ENCODE measurements at places on chromosomes 13 and 19. TPM values are rescaled to one million over a fixed set of nuclear protein-coding genes. Genes with fewer than 3 reads are reported as not detected.
A peak's percentile ranks its signal among the peaks of the same experiment; 100 is the strongest.

KLF1 gene
- not detected for total RNA-seq

SLC1A6 gene
- total RNA-seq = 1.4 TPM

C3 gene
- total RNA-seq = 10.2 TPM

ZNF420 gene
- 9.7 TPM for total RNA-seq

TEX29 gene
- not detected for total RNA-seq

TMEM221 gene
- total RNA-seq = not detected

PROSER3 gene
- 3.2 TPM for total RNA-seq

DNAAF3 gene
- total RNA-seq = 3.1 TPM

MIA gene
- not detected for total RNA-seq

MISP gene
- total RNA-seq = 2.0 TPM

SGCG gene
- total RNA-seq = 0.09 TPM

LRRC8E gene
- total RNA-seq = 8.5 TPM

ITGBL1 gene
- 0.65 TPM for total RNA-seq

DNA sequence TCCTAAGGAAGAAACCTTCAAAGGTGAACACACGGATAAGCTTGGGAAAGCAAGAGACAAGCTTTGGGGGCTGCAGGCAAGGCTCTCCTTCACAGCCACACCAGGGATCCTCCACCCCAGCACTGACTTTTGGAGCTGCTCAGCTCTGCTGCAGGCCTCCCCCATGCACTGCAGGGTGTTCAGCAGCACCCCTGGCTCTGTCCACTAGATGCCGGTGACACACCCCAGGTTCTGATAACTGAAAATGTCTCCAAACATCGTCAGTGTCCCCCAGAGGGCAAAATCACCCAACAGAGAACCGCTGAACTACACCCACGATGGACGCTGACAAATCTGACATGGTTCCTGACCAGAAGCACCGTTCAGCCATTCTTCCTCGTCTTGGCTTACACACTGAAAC is 90.5 kb downstream of the STK24 start:
- no peak for DNase-seq

GRCh38 chr19:52692431-52693008 is 42.3 kb downstream of the ZNF611 start:
- DNase-seq = no peak

- DNase-seq = no peak
These were observed 369.4 kb downstream of the LIG4 start for GRCh38 chr13:107845911-107846310.

- DNase-seq = peak; percentile 84
These were observed 4.9 kb downstream of the FXYD3 start for GRCh38 chr19:35120492-35120891.

DNA sequence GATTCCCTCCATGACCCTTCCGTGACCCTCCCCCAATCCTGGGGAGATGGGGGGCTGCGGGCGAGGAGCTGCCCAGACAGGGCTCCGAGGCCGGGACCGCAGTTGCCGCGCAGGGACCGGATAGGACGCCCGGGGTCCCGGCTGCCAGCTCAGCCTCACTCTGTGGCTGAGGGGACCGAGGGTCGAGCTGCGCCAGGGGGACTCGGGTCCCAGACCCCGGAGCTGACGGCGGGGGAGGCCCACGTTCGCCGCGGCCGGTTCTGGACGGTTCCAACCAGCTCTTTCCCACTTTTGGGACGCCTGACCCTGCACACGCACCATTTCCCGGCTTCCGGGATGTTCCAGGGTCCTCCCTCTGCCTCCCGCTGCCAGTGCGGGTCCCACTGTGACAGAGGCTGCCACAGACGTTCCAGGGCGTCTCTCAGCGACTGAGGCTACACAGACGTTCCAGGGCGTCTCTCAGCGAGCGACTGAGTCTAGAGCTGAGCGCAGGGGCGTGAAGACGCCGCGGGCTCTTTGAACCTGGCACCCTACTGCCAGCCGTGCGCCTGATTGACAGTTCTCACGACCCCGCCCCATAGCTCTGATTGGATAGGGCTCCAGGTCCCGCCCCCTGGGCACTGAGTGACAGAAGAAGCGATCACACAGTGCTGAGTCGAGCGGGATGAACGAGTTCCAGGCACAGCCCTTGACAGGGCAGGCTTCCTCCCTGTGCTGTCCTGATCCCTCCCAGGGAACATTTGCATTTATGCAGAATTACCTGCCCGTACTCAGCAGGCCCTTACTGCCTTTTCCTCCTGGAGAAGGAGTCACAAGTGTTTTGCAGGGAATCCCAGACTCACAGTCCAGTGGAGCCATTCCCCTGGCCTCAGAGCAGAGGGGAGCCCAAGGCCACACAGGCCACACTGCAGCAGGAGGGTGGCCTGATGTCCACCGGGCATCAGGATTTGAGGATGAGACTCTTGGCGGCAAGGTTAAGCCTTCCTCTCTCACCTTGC is at the start of gene ZNF563:
Gene ZNF563, minus strand, starts transcription at position 472 of the 998 bp plus-strand sequence. Its CDS starts 151 bp downstream, at position 321.
- peak; percentile 91 for DNase-seq

GRCh38 chr13:33355201-33355895 is 69.8 kb upstream of the STARD13 start:
- no peak for DNase-seq

- no peak for DNase-seq
These were observed 37.3 kb downstream of the KLF2 start for GRCh38 chr19:16361926-16362325.

DNA sequence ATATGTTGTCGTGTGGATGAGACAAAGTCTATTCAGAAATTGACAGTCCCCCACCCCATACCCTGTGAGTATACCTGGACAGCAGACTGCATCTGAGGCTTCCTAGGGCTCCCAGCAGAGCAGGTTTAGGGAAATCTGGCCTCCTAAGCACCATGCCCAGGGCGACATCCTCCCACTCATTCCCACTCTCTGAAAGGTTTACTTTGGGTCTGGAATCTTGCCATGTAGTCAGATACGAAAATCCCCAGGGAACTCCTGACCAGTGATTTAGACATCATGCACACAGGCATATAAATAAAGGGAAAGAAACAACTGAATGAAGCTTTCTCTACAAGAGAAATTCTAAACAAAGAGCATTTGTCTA is 717 bp upstream of the NALCN start:
- DNase-seq = peak; percentile 68

DNA sequence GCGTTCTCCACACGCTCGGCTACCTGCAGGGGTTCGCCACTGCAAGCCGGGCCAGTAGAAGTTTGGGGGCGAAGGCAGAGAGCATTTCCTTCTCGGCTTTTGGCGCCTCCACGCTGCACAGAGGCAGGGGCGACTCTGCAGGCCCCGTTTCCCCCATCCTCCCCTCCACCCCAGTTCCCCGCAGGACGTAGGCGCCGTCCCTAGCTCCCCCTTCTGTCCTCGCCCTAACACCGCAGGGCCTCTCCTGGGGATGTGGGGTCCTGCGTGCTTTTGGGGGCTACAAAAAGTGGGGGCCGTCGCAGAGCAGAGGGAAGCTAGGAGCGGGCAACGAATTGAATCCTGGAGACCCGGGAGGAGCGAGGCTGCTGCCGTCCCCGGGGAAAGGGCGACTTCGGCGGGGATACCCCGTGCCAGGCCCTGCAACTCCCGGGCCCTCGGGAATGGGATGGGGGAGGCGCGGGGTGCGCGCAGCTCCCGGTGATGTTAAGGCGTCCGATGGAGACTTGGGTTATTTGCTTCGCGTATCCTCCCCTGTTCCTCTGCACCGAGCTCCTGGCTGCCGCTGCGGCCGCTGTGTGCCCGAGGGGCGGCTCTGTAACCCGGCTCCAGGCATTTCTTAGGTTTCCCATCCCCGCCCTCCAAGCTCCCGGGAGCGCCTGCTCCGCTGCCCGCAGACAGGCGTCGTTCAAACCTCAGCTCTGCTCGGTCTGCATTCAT is 255.9 kb upstream of the SOX21 start:
- peak; percentile 37 for DNase-seq

DNA sequence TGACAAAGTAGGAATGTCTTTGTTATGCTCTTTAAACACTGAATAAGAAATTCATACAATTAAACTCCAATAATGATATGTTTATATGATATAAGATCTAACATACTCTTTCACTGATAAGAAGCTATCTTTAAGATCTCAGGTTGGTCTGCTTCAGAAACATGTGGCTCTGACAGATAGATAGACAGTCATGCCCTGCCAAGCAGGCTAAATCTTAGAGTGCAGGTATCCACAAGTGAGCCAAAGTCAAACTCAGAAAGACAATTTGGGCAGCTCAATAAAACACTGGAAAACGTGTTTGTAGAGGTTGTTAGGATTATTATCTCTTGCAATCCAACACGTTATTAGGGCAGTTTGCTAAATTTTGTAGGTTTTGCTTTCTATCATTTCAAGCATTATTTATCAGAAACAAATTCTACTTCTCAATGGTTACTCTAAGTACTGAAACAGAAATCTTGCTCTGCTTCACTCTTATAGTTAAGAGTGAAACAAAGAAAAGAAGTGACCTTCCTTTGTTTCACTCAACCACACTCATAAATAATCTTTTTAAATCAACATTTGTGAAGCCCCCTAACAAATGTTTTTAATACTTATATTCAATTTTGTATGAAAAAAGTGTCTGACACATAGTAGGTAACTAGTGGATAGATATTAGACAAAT is 1255.6 kb downstream of the DIAPH3 start:
- DNase-seq = no peak

- no peak for DNase-seq
These were observed 15.4 kb downstream of the ZNF570 start for GRCh38 chr19:37484406-37485168.

DNA sequence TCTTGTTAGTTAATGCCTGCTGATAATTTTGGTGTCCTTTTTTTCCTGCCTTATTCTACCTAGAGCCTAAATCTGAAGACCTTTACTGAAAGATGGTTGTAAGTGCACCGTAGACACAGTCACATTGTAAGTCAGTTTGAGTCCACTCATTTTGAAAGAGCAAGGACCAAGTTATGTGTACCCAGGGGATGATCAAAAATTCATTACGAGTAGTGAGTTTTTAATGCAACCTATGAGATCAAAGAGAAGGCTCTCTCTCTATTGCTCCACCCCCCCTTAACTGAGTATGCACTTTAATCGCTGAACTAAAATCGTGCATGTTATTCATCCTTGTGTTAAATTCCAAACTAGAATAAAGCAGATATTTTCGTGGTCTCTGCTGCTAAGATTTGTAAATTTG is 1.8 kb downstream of the RAP2A start:
- no peak for DNase-seq

- peak; percentile 91 for DNase-seq
These were observed at the start of gene MAST3 for GRCh38 chr19:18097217-18097992. TSS of gene MAST3 (plus strand) at chr19:18097778. CDS start at chr19:18097793, 15 bp downstream.

- DNase-seq = no peak
These were observed 20.5 kb upstream of the SLC15A1 start for GRCh38 chr13:98772794-98773452.

GRCh38 chr19:32038021-32038920 is 307.1 kb upstream of the ZNF507 start:
- no peak for DNase-seq

DNA sequence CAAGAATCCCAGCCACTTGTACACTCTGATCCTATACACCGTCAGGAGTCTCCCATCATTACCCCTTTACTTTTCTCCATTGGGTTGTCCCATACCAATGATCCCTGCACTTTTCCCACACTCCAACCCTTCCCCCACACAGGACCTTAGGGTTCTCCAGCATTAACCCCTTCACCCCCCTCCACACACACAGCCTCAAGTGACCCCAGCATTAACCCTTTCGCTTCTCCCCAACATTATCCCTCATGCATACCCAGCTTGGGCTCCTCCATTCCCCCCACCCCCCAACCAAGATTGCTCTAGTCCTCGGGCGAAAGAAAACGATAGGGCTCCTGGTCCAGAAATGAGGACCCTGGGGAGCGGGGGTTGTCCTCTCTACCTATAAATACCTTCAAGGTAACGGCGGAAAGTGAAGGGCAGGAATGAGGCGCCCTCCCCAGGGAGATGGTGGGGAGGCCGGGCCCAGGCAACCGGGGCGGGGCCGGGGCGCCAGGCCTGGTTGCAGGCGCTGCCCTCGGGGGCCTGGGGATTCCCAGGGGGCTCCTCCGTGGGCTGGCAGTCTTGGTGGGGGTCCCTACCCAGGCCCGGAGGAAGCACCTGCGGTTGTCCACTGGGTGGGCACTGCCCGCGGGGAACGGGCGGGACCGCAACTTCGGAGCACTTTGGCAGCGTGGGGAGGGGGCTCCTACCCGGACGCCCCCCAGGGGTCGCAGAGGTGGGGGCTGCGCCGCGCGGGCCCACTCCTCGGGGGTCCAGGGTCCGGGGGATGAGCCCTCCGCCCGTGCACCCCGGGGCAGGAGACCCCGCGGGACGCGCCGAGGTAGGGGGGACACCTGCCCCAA is 757 bp downstream of the WIZ start:
- no peak for DNase-seq

GRCh38 chr13:94342436-94343242 is 136.8 kb downstream of the DCT start:
- no peak for DNase-seq

GRCh38 chr19:16359074-16359473 is 34.4 kb downstream of the KLF2 start:
- DNase-seq = no peak

DNA sequence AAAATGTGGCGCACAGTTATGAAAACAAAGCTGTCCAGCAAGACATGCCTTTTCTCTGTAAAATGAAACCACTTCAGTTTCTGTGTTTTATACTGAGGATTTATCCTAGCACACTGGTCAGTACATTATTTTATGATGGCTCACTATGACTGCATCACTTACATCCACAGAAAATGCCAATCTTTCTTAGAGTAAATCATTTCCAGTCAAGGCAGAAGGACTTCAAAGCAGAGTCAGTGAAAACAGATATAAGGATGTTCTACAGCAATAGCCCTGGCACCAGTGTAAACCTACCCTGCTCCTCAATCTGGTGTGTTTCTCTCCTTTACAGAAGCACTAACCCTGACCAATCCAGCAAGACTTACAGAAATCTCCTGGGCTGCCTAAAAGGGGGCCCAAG is 473.5 kb downstream of the GPC6 start:
- no peak for DNase-seq

- no peak for DNase-seq
These were observed 20.3 kb downstream of the OPA3 start for GRCh38 chr19:45564131-45564780.

DNA sequence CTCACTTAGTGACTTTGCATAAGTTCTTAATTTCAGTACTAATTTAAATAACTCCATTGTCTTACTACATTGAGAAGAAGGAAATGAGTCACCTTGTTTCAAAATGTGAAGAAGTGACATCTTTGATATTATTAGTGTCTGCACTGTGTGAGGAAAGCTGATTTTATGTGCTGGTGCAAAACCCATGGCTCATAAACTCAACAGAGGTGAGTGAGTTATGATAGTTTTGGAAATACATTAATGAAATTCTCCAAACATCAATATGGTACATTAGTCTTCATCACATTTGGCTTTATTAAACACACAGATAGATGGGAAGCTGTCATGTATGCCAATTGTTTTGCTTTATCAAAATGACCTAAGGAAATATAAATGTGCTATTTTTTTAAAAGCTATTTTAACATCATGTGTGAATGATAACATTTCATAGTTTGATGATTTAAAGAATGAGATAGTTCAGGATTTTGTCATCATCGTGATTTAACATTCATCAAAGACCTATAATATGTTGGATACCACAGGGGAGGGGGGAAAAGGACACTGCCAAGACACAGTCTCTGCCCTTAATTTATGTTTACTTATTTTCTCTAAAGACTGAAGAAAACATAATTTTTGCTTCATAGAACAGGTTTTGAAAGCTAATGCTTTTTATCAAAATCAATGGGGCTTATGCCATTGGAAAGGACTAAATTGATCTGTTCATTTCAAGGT is 902.3 kb upstream of the SLITRK1 start:
- DNase-seq = no peak

Data from Daoy (cell line).